Calu3 (cell line): ENCODE measurements at places on chromosomes 12 and 14. TPM values are rescaled to one million over a fixed set of nuclear protein-coding genes. Genes with fewer than 3 reads are reported as not detected.

GRCh38 chr14:34012978-34013720 is 62.3 kb upstream of the EGLN3 start:
- H3K27me3 ChIP-seq: no peaks in the 10 kb centered on the region
- H3K4me1 ChIP-seq: no peaks in the 10 kb centered on the region
- no peak overlapping the region for H3K27ac ChIP-seq

DNA sequence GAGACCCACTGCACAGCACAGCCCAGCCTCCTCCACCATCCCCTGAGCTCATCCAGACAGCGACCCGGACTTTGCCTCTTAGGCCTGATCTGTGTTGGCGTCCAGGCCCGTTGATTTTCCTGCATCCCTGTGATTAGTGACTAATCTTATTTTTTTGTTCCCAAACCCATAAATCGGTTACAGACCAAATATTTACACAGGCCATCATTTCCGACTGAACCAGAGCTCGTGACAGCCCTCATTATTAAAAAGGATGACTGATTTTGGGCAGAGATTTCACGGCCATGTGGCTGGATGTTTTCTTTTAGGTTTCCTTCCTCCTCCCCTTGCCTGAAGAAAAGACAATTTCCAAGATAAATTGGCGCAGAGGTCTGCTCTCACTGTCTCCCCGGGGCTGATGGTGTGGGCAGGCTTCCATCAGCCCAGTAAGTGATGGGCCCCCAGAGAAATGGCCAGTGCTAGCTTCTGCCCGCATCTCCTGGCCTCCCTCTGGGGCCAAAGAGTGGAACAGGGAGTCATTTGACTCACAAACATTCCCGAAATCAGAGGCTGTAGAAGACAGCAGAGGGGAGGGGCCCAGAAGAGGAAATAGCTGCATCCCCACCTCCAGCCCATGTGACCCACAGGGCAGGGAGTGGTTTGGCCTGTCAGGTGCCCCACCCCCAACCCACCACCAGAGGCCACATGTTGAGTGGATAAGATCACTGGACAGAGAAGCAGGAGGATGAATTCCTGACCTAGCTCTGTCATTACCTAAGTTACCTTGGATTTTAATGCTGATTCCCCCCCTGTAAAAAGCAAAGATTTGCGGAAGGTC is 283.5 kb downstream of the KSR2 start:
- H3K4me3 ChIP-seq: no peak overlapping the region
- H3K4me1 ChIP-seq: peaks cover 8% of the 10 kb centered on the region
- peaks cover 20% of the 10 kb centered on the region for H3K27me3 ChIP-seq
- DNase-seq: peak; percentile 75

GRCh38 chr12:57134949-57135348 is 6.7 kb downstream of the LRP1 start:
- no peak overlapping the region for H3K4me3 ChIP-seq
- H3K4me1 ChIP-seq: no peaks in the 10 kb centered on the region
- H3K27ac ChIP-seq: no peak overlapping the region

GRCh38 chr14:87712396-87713090 is 280.4 kb downstream of the GALC start:
- H3K27ac ChIP-seq: no peak overlapping the region
- no peak for DNase-seq
- no peaks in the 10 kb centered on the region for H3K27me3 ChIP-seq

The SMCO2 gene
- 1.6 and 2.5 TPM in 2 replicates for total RNA-seq

The TMEM63C gene
- 1.1 and 2.1 TPM in 2 replicates for total RNA-seq

DNA sequence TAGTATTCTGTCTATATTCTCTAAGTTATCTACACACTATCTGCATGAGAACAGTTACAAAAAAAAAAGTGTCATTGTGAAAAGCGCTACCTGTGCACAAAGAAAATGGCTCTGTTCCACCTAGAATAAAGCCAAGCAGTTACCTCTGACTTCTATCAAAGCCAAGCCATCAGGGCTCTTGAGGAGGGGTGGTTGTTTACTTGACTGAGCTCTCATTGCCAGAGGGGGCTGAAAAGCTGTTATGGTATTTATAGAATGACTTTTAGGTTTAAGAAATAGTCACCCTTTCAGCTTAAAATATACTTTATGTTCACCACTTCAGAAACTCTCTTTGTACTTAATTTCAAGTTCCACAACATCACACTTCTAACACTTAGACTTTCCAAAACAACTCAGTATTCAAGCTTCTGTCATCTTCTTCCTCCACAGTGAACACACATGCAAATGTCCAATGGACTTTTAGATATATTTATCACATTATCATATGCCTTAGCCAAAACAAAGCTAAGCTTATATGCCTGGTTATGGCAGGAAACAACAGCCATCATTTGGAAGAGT is 7.5 kb downstream of the ITPR2 start:
- peaks cover 12% of the 10 kb centered on the region for H3K4me1 ChIP-seq
- peaks cover 25% of the 10 kb centered on the region for H3K27me3 ChIP-seq
- H3K27ac ChIP-seq: no peak overlapping the region
- H3K4me3 ChIP-seq: no peak overlapping the region

GRCh38 chr12:102110782-102111181 is 9.1 kb downstream of the NUP37 start:
- peaks cover 25% of the 10 kb centered on the region for H3K36me3 ChIP-seq
- DNase-seq: no peak
- no peaks in the 10 kb centered on the region for H3K4me1 ChIP-seq
- no peaks in the 10 kb centered on the region for H3K27me3 ChIP-seq
- H3K4me3 ChIP-seq: no peak overlapping the region

The ACSM4 gene
- total RNA-seq: not detected in 2 replicates

The KRT74 gene
- not detected in 2 replicates for total RNA-seq

The DLGAP5 gene
- total RNA-seq: 48.7 and 54.3 TPM in 2 replicates

The FAM222A gene
- 2.4 and 3.1 TPM in 2 replicates for total RNA-seq

The CARMIL3 gene
- 0.33 and 0.42 TPM in 2 replicates for total RNA-seq
